Activated T-helper 1 cell treated with Interleukin-2 at 50 U/mL for 16 hours (primary cell): ENCODE measurements at places on chromosomes 3 and 15.
A peak's percentile ranks its signal among the peaks of the same experiment; 100 is the strongest.

DNA sequence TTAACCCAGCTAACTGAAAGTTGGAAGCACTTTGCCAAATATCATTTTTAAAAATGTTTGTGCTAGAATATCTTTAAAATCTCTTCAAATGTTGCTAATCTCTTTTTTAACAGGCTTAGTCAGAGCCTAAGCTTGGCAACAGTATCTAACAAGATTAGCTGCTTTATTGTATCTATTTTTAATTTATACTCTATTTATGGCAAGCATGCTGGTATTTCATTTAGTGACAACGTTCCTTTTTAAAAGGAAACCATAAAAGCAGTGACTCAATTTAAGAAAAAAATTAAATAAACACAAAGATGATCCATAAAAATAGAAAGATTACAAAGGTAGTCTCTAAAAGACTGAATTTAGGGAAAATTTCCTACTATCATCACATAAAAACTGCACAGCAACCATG is 40.5 kb downstream of the SLC12A6 start:
- DNase-seq = no peak

DNA sequence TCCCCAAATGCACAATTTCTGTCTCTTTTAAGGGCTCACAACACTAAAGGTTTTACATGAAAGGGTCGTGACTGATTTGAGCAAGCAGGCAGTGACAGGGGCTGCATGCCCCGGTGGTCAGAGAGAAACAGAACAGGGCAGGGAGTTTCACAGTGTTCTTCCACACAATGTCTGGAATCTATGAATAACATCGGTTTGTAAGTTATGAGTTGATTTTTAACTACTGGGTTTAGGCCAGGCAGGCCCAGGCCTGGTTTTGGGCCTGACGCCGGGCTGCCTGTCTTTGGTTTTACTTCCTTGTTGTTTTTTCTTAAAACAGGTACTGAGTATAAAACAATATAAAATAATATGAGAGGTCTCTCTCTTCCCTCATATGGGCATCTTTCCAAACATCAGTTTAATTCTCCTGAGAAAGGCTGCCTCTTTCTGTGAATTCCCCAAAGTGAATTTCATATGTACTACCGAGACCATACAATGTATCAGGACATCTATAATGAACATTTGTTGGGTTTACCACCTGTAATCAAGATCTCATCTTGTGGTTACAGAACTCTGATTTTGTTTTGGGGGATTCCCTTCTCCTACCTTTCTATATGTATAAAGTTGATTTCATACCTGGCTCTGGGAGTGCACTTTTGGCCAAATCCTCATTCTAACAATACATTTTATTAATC is 74.4 kb downstream of the CD200 start:
- DNase-seq = no peak

GRCh38 chr3:44562147-44562546 is 7.2 kb downstream of the ZKSCAN7 start:
- no peak for DNase-seq

DNA sequence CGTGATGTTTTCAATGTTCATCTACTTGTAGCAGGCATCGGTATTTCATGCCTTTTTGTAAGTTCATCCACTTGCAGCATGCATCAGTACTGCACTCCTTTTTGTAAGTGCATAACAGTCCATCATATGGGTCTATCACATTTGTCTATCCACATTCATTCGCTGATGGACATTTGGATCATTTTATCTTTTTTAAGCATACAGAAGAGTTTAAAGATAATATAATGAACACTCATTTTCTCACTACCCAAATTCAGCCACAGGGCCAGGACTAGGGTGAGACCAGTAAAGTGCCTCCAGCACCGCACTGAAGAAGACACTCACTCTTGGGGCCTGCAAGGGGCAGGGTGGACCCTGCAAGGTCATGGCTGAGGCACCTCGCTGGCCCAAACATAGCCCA is 309.6 kb downstream of the UACA start:
- DNase-seq = no peak

- no peak for DNase-seq
Observed at GRCh38 chr3:177606891-177607290, 409.6 kb upstream of the TBL1XR1 start.

DNA sequence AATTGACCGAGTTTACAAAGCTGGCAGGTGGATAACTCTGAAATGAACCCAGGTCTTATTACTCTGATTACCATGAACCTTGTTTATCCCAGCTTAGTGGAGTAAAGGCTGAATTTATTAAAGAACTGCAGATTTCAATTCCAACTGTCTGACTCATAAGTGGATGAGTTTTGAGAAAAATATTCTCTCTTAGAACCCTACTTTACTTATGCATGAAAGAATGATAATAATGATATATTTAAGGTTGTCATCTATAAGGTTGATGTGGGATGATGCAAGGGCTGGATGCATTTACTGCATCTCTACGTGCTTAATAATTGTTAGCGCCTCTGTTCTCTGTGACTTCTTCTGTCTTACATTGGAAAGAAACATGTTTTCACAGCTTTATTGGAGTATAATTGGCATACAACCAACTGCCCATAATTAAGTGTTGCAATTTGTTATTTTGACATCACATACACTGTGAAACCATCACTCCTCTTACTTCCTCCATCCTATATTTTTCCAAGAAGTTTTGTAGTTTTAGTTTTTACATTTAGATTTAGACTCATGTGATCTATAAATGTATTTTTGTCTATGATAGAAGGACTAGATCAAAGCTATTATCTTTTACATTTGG is 771.2 kb upstream of the ARRDC4 start:
- no peak for DNase-seq

DNA sequence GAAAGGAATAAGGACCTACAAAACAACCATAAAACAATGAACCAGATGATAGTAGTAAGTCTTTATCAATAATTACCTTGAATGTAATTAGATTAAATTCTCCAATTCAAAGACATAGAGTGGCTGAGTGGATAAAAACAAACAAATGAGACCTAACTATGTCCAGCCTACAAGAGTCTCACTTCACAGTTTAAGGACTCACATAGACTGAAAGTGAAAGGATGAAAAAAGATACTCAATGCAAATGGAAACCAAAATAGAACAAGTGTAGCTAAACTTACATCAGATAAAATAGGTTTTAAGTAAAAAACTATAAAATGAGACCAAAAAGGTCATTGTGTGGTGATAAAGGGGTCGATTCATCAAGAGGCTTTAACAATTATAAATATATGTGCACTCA is 21.9 kb upstream of the NR1I2 start:
- no peak for DNase-seq

GRCh38 chr3:37925157-37925556 is 63.5 kb downstream of the CTDSPL start:
- DNase-seq = no peak

- no peak for DNase-seq
Observed at GRCh38 chr3:177878957-177879356, 657.3 kb upstream of the KCNMB2 start.

DNA sequence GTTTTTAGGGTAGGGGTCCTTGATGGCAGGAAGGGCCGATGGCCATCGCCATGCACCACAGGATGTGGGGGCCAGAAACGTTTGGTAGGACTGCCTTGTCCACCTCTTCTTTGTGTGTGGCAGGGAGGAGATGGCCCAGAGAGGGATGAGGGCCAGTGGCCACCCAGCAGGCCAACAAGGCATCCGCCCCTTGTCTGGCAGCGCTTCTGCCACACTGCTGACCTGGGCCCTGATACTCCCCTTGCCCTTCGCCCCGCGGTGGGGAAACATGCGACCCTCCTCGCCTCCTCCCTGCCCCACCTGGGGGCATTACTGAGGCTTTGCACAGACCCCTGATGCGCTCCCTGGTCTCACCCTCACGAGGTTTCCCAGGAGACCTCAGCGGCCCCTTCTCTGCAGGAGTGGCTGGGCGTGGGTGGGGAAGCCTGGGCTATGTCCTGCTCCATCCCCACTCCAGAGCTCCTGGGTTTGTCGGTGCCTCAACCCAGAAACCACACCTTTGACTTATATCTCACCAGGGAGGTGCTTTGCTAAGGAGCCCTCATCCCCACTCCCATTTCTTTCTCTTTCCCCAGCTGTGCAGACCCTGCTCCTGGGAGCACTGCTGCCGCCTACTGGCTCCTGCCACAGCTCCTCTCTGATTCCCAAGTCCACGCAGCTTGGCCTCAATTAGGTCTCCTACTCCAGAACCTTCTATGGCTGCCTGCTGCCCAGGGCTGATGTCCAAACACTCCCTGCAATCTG is 38.7 kb downstream of the FEM1B start:
- DNase-seq = no peak

DNA sequence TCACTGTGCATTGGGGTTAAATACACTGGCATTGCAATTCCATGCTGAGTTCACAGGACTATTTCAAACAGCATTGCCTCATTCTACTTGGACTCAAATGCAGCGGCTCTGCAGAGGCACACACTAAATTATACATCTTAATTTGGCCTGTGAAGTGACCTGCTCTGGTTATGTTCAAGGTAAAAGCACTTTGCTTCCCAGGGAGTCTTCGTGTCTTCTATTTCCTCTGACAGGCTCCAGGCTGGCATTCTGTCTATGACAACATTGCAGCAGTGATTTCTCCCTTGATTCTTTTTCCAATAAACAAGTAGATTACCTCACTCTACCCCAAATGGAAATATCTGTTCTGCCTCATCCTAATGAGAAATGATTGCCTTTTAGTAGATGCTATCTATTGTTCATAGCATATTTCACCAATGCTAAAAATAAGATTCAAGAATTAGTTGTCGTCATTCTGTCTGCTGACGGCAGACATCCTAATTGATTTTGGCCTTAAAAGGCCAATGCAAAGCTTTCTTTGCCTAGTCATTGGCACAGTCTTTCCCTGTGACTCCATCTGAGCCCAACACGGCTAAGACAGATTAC is 33.8 kb downstream of the FMN1 start:
- DNase-seq = no peak

GRCh38 chr3:17770682-17771081 is 28.3 kb upstream of the TBC1D5 start:
- no peak for DNase-seq

- no peak for DNase-seq
Observed at GRCh38 chr3:194632809-194633348, 340 bp downstream of the TMEM44 start.

DNA sequence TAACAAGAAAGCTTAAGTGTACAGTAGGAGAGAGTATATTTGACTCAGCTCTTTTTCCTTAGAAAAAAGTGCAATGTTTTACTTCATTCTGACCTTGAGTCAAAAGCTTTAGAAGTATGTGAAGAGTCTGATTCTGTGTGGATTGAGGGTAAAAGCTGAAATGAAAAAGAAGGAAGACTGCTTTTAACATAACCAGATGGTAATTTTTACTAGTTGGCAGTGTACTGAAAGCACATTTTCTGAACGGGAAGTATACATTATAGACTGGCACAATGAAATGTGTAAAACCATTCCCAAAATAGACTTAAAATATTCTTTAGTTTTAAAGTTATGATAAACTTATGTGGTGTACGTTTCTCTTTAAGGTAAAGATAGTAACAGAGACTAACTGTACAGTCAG is 197.8 kb upstream of the ZNF717 start:
- DNase-seq = no peak

DNA sequence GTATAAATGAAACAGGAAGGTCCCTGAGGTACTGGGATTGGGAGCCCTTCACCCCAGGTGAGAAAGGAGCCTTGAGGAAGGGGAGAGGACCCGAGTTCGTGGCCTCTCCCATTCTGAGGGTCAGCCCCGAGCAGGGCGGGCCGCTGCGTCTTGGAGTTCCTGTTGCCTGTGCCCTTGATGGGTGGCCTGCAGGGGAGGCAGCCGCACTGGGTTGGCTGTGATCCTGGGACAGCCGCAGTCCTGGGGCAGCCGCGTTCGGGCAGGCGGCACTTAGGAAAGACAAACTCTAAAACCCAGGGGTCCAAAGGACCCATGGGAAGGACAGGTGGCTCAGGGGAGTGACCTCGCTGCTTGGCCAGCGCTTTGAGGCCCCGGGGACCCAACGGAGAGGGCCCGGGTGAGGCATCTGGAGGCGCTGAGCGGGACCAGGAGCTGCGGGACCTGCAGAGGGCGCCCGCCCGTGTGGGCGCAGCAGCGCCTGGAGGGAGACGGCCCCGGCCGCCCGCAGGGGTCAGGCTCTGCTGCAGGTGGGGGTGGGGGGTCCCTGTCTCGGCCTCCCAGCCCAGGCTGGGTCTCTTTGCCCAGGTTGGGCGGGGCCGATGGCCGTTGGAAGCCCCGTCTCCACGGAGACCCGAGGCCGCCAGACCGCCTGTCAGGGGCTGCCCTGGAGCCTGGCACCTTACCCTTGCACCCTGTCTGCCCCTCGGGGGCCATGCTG is 65.1 kb downstream of the HMCES start:
- DNase-seq = peak; percentile 5

- no peak for DNase-seq
Observed at GRCh38 chr15:63189941-63190768, 749 bp downstream of the RAB8B start.

- no peak for DNase-seq
Observed at GRCh38 chr3:173744479-173744878, 346.9 kb downstream of the NLGN1 start.

DNA sequence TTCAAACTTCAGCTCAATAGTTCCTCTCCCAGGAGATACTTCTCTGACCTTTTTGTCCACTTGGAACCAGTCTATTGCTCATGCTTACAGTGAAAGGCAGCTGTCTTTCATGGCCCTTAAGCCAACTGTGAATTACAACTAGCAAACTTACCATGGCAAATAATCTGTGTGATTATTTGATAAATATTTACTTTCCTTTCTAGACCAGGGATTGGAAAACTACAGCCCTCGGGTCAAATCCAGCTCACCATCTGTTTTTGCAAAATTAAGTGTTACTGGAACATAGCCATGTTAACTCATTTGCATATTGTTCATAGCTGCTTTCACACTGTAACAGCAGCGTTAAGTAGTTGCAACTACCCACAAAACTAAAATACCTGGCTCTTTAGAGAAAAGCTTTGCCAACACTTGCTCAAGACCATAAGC is 289.1 kb upstream of the MCTP2 start:
- DNase-seq = no peak

GRCh38 chr15:64070965-64071851 is 22.4 kb downstream of the CIAO2A start:
- no peak for DNase-seq
